Suppressor macrophage (primary cell): ENCODE measurements at places on chromosomes 6 and 20.

DNA sequence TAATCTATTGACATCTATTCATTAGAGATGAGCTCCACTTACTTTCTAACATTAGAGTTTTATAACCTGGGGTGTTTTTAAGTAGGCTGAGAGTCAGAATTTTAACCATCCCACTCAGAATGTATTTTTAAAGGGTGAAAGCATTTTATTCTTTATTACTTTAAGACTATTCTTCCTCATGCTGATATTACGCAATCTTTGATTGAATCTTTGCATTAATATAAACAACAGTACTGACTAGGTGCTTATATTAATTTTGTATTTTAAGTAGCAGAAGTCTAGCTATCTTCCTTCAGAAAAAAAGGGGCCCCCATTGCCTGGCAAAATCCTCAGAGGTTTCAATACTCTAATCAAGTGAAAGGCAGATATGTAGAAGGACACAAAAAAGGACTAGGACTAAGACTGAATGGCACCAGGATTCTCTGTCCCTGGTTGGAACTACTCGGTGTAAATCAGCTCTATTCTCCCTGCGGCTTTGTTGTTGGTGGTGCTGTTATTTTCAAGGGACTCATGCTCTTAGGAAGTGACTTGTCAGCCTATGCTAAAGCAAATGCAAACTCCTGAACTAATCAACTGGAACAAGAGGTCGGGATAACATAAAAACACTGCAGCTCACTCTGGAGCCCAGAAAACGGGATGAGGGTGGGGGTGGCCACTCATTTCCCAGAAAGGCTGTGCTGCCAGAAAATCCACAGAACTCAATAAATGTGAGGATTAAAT lies 1324.4 kb downstream of the GRIK2 start:
- DNase-seq: no peak

- DNase-seq: peak; percentile 50
Observed at GRCh38 chr6:53658992-53659391, 6.6 kb downstream of the KLHL31 start.

GRCh38 chr20:33649201-33649681 lies 12.9 kb upstream of the C20orf144 start:
- no peak for DNase-seq

DNA sequence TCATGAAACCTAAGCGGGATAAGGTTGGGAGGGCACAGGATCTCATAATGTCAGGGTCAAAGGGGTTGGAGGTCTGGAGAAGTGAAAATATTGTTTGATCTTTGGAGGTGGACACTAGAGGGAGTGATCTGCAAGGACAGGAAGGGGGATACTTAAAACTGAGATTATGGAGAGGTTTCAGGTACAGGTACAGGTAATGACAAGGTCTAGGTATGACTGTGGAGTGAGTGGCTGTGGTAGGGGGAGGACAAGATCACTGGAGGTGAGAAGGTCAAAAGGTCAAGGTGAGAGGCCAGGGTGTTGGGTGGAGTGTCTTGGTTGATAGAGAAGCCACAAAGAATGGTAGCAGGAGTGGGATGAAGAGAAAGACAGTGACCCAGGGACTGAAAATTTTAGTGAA lies 16.8 kb upstream of the NOTCH4 start:
- no peak for DNase-seq

- DNase-seq: peak; percentile 31
Observed at GRCh38 chr6:11730641-11731040, 48.0 kb downstream of the ADTRP start.

DNA sequence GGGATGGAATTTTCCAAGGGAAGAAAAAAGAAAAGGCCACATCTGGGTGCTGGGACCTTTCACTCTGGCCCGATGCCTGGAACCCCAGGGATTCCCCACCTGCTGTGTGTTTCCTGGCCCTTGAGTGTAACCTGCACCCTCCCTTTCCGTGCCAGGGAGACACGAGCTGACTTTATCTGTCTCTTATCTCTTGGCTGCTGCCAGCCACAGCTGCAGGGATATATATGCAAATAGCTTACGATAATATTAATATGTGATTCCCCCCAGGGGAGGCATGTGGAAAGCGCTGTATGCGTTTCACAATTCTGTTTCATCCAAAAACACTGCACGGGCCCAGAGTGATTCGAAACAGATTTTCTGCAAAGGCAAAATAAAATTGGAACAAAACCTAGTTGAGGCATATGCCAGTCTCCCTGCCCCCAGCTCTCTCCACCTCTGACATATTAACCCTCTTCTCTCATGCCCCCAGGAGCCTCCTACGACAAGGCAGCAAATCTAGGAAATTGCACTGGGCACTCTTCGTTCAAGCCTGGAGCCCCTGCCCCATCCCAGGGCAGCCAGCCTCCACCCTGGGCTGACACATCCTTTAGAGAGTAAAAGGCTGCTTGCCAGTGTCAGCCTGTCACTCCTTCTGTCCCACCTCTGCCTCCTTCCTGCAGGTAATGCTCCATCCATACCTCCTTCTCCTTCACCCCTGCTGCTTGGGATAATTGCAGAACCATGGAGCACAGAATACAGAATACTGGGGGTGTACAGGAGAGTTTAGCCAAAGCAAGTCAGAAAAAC lies 1.3 kb downstream of the RIPOR3 start:
- no peak for DNase-seq

- DNase-seq: peak; percentile 39
Observed at GRCh38 chr6:116424001-116424400, 37.2 kb upstream of the CALHM6 start.

DNA sequence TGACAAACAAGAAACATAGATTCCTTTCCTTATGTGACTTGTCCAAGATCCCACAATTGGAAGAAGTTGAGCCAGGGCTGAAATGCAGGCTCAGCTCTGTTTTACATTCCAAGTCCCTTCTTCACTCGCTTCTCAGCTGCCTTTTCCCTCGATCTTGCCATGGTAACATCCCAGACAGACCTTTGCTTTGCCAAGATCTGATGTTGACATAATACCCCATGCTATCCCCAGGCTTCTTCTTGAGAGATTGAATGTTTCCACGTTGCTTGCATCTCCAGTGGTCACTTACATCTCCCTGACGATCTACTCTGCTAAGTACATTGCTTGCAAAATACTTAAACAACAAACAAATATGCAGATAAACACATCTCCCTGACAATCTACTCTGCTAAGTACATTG lies 63.5 kb downstream of the TBXT start:
- DNase-seq: no peak

GRCh38 chr20:9302091-9302462 lies 212.3 kb upstream of the LAMP5 start:
- DNase-seq: no peak

GRCh38 chr20:36856195-36856594 lies 19.7 kb upstream of the TLDC2 start:
- no peak for DNase-seq

GRCh38 chr6:13259393-13259792 lies 68.9 kb downstream of the TBC1D7 start:
- DNase-seq: no peak

GRCh38 chr20:62061851-62062423 lies 3.7 kb downstream of the TAF4 start:
- DNase-seq: no peak

GRCh38 chr6:93820465-93821082 lies 401.2 kb upstream of the EPHA7 start:
- no peak for DNase-seq

DNA sequence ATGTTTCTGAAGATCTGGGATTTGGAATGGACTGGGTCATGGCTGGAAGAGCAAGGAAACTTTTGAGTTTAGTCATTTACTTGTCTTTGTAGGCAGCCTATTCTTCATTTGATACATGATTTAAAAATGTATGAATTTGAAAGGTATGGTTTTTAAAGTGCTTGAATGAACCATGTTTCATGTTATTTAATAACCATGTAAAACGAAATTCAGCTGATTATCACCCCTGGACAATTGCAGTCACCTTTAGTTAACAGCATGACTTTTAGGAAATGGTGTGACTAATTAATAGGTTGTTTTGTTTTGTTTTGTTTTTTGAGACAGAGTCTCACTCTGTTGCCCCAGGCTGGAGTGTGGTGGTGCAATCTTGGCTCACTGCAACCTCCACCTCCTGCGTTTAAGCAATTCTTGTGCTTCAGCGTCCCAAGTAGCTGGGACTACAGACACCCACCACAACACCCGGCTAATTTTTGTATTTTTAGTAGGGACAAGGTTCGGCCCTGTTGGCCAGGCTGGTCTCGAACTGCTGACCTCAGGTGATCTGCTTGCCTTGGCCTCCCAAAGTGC lies 2.1 kb downstream of the STX11 start:
- DNase-seq: peak; percentile 61

GRCh38 chr20:56245761-56246160 lies 2.8 kb upstream of the MC3R start:
- no peak for DNase-seq

- peak; percentile 6 for DNase-seq
Observed at GRCh38 chr6:157376706-157377230, 4.2 kb upstream of the ZDHHC14 start.

DNA sequence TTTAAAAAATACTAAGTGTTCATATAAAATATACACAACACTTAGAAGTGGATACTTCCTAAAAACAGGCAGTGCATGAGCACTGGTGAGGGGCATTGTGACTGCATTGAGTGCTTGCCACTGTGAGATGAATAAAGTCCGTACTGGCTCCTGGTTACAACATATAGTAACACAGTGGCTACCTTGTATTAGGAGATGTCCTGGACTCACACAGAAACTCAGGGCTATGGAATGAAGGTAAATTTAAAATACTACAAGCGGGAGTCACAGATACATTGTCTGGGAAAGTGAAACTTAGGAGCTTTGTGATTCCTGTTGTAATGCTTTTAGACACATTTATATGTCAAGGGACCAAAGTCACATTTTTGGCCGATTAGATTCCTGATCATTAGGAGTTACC lies 36.5 kb upstream of the HLA-G start:
- DNase-seq: no peak

- DNase-seq: no peak
Observed at GRCh38 chr6:38603496-38603895, 36.2 kb downstream of the BTBD9 start.

DNA sequence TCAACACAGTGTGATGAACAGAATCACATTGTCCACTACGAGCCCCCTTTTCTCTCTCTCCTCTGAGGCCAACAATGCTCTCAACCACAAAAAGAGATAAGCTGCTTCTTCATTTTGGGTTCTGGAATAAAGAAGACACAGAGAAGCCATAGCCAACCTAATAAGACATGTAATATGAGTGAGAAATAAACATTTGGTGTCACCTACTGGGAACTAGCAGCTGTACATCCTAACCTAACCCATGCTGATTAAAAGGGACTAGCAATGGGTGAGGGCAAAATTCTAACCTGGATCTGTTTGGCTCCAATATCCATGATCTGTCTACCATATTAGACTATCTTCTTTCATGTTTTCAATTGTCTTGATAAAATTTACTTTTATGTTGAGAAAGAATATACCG lies 369.1 kb upstream of the MARCKS start:
- DNase-seq: no peak

DNA sequence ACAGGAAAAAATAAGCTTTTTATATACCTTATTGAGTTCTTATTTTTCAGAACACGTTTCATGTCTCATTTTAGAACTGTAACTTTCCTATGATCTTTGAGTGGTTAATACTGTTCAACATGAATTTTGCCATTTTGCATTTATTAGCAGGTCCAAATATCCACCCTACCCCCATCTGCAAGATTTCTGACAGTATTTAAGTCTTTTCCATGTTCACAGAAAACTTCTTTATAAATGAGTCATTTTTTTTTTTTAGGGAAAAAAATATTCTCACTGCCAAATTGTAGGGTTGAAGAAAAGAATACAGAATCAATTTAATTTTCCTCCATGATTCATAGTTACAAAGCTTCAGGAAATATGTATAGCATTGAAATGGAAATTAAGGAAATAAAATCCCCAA lies 101.8 kb downstream of the COL21A1 start:
- no peak for DNase-seq

GRCh38 chr20:47741669-47742608 lies 43.3 kb downstream of the SULF2 start:
- no peak for DNase-seq

DNA sequence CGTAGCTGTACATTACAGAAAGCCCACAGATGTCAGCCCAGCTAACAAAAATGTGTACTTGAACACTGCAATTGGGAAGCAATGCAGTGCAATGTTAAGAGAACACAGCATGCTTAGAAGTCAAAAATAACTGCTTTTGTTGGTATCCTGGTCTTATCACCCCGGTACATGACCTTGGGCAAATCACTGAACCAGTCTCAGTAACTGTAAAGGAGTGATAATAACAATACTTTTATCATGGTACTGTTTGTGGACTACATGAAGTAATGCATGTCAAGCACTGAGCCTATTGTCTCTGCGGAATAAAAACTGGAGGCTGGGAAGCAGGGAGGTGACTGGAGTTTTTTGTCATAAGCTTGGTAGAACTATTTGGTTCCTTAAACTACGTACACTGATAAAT lies 44.7 kb upstream of the SPDEF start:
- DNase-seq: no peak

DNA sequence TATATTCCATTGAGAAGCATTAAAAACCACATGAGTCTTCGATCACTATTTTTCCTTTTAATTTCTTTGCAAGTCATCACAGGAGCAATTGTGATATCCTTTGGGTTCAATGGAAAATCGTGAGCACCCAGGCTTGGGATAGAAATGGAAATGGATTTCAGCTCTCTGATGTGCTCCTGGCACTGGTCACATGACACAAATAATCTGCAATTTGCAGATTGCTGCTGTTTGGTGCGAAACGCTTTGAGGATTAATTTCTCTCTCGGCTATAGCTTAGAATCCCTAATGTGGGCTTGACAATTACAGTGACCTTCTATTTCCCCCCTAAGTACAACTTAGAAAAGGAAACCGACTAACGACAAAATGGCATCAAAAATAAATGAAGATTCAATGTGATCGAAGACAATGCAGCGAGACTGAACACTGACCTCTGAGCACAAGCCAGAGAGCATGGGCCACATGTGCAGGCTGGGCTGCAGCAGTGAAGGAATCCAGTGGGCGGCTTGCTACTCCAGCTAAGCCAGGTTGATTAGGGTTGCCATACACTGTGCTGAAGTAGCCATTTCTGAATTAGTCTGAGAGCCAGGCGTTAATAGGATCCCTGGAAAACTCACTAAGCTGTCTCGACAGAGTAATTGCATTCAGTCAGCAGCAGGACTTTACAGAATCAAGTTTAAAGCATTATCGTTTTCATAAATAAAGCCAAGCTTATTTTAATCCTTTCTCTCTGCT lies 301.8 kb upstream of the AGPAT4 start:
- no peak for DNase-seq

- no peak for DNase-seq
Observed at GRCh38 chr20:63067266-63067635, 60.5 kb upstream of the BHLHE23 start.

- no peak for DNase-seq
Observed at GRCh38 chr20:37501940-37502339, 19.1 kb upstream of the NNAT start.

- DNase-seq: no peak
Observed at GRCh38 chr6:158441716-158442215, 118.1 kb upstream of the TMEM181 start.
